ENCODE measurements at places on chromosomes 16 and 17.

DNA sequence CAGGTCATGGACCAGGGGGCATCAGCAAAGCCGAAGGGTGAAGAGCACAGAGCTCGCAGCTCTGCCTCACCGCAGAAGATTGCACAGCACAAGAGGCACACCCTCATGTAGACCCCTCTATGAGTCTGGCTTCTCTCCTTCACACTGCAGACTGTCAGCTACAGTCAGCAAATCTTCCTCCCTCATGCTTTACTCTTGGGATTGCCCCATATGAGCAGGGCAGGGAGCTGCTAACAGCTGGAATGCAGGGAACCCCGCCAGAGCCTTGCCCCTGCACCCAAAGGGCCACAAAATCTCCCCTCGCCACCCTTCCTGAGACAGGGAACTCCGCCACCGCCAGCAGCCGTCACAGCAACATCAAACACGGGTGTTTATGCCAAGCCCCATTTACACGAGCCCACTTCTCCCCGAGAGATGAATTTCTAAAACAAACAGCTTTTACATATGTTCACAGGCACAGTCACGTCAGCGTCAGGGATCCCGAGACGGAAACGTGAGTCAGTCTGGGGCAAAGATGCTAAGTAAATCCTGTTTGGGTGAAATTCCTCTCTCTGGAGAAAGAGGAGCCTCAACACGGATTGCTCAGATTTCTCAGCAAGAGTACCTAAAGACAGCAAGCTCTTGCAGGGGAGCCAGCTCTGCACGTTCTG is 121.9 kb downstream of the CDYL2 start:
- no peak for ATAC-seq

GRCh38 chr17:66767154-66767933 is 67.6 kb upstream of the CACNG5 start:
- no peak for ATAC-seq

DNA sequence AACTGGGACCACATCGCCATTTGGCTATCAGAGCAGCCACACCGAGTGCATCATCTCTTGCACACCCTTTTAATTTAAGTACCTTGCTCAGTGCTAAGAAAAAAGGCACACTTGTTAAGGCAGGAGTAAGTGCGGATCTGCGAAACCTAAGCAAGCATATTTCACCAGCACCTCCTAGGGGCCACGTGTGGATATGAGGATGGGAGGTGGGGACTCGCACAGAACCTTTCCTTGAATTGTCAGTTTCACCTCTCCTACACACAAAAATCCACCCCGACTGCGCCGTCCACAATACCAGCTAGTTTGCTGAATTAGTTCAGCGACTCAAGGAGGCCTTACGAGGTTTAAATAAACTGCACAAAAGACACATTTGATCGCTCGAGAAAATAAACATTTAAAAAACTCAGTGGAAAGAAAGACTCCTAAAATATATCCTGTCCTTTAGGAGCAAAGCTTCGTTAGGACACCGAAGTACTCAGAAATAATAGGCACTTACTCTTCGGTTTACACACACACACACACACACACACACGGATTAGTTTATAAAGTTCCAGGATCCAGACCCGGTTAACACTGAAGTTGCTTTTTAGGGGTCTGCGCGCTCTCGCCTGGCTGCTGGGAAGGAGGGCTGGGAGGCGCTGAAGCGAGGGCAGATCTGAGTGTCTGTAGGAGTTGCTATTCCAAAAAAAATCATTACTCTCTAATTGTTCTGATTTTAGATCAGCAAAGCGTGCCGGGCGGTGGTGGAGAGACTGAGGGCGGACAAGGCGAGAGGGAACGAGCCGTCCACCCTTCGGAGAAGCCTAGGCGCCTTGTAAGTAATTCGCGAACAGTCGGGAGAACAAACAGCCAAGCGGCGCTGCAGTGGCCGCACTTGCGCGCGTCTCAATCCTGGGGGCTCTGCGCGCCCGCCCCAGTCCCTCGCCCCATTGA is 1.0 kb upstream of the KCNJ2 start:
- ATAC-seq: peak; percentile 75

- ATAC-seq: no peak
Observed at GRCh38 chr16:11045441-11045840, 101.1 kb downstream of the CLEC16A start.

DNA sequence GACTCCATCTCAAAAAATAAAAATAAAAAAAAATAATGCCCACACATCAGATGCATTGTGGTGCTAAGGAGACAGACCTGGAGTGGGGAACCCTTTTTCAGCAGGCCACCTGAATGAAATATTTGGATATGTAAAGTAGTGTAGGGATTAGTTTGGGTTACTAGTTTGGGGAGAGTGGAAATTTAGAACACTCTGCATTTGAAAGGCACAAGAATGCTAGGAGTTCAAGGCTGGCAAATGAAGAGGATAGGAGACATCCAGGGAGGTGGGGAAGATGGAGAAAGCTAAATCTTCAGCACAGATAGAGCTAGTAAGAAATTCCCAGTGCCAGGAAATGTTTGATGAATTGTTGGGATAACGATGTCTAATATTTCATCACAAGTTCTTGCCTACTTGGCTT is 298.3 kb upstream of the ERCC4 start:
- ATAC-seq: no peak

- peak; percentile 9 for ATAC-seq
Observed at GRCh38 chr16:88888461-88889387, 22.3 kb upstream of the PABPN1L start.

DNA sequence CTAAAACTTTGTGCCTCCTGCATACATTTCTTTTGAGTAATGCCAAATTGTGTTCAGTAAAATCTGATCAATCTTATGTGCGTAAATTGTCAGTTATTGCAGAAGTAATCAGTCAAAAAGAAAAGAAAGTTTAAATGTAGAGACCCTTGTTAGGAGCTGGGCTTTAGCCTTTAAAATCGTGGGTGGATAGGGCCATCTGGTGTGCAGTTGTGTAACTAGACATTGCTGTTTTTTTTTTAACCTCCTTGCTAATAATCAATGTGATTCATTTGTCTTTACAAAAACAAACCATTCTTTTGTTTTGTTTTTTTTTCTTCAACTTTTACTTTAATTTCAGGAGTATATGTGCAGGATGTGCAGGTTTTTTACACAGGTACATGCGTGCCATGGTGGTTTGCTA is 5.3 kb upstream of the WWOX start:
- ATAC-seq: no peak

- ATAC-seq: peak; percentile 14
Observed at GRCh38 chr16:84115919-84116719, 623 bp downstream of the MBTPS1 start.

GRCh38 chr17:51132964-51133319 is 12.3 kb upstream of the SPAG9 start:
- ATAC-seq: peak; percentile 54

- peak; percentile 48 for ATAC-seq
Observed at GRCh38 chr17:63338272-63338671, 107.8 kb downstream of the CYB561 start.

DNA sequence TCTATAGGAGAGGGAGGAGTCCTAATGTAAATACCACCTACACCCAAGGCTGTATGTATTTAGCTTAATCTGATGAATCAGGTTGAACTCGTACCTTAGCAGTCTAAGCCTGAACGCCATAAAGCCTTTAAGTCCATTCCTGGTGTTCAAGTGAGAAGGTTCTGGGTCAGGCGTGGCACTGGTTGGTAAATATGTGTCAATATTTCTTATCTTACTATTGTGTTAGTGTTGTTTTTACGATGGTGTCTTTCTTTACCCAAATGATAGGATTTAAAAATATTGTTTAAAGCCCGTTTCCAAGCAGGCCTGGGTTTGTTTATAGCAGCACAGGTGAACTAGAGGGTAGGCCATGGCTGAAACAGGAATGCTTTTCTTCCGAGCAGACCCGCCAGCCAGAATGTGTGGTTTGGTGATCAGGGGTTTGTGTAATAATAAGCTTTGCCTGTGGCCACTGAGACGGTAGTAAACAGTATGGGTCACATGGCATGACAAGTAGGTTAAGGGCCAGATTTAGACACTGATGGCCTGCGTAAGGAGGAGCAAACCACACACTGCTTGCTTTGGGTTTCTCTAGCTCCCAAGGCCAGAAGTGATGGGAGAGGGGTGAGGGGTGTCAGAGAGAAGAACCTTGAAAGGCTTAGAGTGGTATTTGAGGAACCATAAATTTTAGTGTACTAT is 3.3 kb downstream of the TMEM94 start:
- no peak for ATAC-seq

GRCh38 chr16:15830832-15831451 is 25.9 kb downstream of the MYH11 start:
- ATAC-seq: no peak

DNA sequence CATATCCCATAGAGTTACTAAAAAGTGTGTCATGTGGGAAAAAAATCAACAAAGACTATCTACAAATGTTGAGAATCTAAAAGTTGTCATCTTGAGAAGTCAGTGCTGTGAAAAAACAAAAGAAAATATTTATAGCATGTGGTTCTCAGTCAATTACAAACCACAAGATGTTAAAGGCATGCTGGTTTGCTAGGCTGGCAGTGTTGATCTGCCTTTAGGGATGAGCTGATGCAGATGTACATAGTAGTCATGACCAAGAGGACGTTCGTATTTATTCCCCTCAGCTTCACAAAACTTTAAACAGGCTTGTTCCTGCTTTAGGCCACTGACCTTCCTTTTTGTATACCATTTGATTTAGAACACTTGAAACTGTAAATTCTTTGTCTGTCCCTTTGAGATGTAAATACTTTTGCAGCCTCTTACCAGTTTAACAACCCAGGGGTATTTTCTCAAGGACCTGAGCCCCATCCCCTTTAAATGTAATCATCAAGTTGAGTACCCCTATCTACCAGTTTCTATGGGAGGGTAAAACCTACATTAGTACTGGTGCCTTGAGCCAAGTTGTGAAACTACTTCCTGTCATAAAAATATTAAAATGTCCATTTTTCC is 446.6 kb downstream of the KCNJ18 start:
- ATAC-seq: no peak

DNA sequence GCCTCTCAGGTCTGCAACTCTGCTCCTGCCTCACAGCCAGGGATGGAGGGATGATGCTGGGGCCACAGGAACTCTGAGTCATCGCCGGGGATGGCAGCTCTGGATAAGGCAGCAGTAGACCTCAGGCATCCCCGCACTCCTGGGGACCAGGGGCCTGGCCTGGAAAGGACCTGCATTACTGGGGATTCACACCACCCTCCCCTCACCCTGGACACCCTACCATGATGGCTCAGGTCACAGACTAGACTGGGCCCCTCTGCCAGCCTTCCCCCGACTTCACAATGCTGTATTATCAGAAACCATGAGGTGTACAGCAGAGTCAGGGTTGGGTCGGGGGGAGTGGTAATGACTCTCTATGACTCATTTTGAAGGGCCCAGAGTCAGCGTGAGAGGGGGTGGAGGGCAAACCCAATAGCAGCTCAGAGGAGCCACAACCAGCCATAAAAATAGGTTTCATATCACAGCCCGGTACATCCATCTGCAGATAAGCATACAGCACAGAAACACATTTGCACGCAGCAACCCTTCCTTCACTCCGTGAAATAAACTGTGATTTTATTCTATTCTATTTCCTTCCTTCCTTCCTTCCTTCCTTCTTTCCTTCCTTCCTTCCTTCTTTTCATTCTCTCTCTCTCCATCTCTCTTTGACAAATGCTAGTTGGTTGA is 28.8 kb downstream of the DYNLRB2 start:
- no peak for ATAC-seq

- ATAC-seq: no peak
Observed at GRCh38 chr17:67569015-67569451, 148.7 kb upstream of the NOL11 start.

- peak; percentile 51 for ATAC-seq
Observed at GRCh38 chr17:47694581-47695428, 844 bp downstream of the TBKBP1 start.

DNA sequence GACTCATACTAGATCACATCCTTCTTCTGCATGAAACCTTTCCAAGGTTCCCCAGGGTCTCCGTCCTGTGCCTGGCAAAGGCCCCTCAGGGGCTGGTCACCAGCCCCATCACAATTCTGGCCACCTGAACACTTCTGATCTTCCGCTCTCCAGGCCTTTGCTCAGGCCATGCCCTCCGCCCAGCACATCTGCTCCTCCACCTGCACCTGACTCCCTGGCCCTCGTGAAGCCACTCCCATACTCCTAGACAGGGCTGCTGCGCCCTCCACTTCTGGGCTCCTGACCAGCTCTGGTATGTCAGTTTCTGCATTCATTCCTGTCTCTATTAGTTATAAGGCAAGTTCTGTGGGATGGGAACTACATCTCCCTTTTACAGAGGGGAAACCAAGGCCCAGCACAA is 1.9 kb upstream of the MYL11 start:
- ATAC-seq: no peak

GRCh38 chr16:9119795-9120194 is 28.4 kb downstream of the HAPSTR1 start:
- ATAC-seq: peak; percentile 67

- no peak for ATAC-seq
Observed at GRCh38 chr16:78129349-78129748, 29.9 kb downstream of the WWOX start.

- ATAC-seq: no peak
Observed at GRCh38 chr16:74322301-74322710, 25.7 kb downstream of the PSMD7 start.

DNA sequence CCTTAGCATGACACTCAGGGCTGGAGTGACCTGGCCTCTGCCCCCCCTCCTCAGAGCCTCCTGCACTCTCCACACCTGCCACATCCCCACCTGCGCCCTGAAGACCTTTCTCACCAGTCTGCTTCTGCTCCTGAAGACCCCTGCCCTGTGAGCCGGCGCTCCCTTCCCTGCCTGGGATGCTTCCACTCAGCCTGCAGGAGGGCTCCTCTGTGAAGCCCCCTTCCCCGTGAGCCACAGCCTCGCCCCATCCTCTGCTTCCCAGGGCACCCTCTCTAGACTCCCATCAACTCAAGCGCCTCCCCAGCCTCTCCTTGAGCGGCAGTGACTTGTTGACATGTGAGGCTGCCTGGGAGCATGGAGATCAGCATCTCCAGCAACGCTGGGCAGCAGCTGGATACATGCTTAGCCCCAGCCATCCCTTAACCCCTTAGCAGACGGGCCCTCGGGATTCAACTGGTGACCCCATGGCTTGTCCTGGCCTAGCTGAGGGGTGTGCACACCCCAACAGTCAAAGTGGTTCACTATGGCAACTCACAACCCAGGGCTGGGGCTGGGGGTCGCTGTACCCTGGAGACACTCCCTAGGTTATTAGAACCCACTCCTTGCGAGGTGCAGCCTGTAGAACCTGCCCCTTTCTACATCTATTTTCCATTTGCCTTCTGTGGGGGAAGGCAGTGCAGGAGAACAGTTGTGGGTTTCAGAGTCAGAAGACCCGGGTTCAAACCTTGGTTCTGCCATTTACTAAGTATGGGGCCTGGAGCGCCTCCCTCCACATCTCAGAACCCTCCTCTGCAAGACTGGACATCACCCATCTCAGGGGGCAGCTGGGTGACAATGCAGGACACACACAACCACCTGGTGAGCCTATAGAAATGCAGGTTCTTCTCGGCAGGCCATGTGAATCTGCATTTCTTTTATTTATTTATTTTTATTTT is 21.5 kb downstream of the TMEM235 start:
- no peak for ATAC-seq

DNA sequence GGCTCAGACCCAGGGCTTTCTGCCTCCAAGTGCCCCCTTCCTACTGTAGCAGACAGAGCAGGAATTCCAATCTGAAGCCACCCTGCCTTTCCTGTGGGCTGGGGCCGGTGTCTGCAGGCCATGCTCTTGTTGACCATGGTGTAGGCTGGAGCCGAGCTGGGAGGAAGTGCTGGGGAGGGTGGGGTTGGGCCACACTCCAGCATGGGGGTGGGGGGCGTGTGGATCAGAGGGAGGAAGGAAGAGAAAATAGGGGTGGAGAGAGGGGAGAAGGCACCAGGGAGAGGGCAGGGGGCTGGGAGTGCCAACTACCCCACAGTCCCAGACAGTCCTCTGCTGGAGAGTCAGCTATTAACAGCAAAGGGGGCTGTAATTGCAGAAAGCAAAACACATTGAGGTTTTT is 54.3 kb upstream of the JPH3 start:
- ATAC-seq: no peak

All from SK-N-SH treated with all-trans-retinoic acid at 6 μM for 48 hours (cell line).